A549 (cell line): ENCODE measurements at places on chromosomes 5 and 9.

GRCh38 chr5:124292322-124292855 lies 454.1 kb downstream of the ZNF608 start:
- no peak for DNase-seq

- peak; percentile 89 for DNase-seq
Measured at GRCh38 chr9:32572900-32573523, at the start of gene NDUFB6. NDUFB6 (minus strand) TSS chr9:32573159; CDS start chr9:32573060, 99 bp downstream.

GRCh38 chr5:33410221-33410620 lies 30.5 kb upstream of the TARS1 start:
- DNase-seq: no peak

GRCh38 chr5:174419540-174420132 lies 304.7 kb upstream of the MSX2 start:
- peak; percentile 82 for DNase-seq
